ENCODE measurements at places on chromosomes 1 and 21.

DNA sequence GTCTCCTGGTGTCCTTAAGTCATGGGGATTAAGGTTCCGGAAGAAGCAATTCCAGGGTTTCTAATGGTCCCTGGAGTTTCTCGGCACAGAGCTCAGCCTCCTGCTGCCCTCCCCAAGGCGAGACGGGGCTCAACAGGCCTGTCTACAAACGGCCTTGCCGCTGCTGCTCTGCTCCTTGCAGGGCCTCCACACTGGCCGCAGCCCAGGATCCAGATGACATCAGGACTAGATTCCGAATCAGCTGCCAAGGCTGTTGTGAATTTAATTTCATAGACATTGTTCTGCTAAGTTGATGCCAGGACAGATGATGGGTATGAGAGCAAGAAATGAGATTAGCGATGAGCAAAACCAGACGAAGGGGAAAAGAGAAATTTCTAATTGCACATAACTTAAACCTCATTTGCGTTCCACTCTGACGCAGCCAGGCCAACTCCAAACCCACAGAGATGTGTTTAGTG lies 103.6 kb upstream of the BACE2 start:
- no peak for DNase-seq

DNA sequence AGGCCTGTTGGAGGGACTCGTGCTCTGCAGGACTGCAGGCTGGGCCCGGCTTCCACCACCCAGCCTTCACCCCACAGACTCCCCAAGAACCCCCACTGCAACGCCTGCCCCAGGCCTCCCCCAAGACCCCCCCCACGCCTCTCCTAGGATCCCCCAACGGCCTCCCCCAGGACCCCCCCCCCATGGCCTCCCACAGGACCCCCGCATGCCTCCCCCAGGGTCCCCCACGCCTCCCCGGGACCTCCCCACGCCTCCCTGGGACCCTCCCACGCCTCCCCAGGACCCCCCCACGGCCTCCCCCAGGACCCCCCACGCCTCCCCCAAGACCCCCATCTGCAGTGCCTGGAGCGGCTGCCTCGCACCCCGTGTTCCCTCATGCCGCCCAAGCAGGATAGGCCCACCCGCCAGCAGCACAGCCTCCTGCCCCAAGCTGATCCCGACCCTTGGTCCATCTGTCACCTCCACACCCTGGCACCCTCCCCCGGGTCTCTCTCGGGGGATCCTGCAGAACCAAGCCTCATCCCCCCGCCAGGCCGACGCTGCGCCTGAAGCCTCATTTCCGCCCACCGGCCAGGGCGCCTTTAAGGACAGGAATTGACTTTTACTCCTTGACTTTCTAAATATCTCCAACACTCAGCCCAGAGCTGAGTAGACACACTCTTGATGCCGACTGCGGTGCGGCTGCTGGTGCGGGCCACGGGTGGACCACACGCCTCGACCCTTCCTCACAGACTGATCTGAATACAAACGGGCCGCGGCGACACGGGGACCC lies 14.1 kb upstream of the RNF223 start:
- no peak for DNase-seq

- DNase-seq = no peak
Measured at GRCh38 chr1:207366022-207366421, 44.5 kb downstream of the CD55 start.

DNA sequence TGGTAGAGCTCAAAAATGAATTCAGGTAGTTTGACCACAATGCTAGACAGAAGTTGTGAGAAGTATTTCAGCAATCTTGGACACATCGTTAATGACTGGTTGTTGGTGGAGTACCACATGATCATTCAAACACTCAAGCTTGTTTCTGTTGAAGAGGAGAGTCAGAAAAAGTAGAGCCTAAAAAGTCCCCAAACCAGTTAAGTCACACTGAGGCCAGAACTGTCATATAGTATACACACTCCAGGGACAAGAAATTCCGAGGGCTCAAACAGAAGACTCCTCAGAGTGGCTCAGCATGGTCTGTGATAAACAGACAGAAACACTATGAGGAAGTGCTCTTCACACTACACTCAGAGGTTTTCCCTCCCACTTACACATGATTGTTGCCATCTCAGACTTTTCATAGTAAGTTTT lies 5.8 kb downstream of the TRIM33 start:
- no peak for DNase-seq

DNA sequence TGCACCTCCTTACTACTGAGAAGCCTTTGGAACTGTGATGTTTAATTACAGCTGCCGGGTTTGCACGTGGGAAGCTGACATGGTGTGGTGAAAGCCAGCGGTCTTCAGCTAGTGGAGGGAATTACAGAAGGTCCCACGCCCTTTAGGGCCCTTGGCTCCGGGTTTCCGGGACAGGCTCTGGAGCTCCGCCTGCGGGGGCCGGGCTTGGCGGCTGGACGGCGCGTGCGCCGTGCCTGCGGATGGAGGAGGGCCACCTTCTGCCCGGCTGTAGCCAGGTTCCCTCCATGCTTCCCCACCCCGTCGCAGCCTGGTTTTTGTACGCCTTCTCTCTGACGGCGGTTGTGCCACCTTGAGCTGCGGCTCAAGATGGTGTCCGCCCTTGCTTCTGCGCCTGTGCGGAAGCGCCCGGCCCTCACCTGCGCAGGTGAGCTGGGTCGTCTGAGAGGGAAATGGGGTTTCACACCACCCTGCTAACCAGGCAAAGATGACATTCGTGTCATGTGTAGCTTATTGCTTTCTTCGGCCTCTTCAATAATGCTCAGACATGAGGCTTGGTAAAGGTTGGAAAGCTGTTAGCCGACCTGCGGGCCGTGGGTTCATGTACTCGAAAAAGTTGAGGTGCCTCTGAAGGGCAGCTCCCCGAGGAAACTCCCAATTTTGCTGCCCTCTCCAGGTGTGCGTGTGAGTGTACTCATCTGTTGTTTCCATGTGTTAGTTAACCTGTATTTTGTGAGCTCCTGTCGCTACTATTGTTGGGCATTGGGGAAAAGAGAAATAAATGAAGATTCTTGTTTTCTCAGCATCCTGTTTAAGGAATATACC lies 36.6 kb upstream of the OPRD1 start:
- DNase-seq = peak; percentile 55

- DNase-seq = no peak
Measured at GRCh38 chr1:160726114-160726497, 12.9 kb upstream of the SLAMF7 start.

DNA sequence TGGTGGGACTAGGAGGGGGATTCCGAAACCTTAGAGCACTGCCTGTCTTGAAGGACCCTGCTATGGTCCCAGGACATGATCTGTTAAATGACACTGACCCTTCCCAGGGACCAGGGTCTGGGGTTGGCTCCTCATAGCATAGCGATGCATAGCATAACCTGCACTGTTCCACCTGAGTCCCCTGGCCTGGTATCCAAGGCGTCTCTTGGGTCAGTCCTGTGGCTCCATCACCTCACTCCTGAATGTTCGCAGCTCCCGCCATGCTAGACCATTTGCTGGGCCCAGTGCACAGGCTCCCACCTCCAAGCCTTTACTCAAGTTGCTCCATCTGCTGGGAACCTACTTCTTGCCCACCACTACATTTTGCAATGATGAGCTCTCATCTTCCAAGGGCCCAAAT lies 39.0 kb upstream of the MAGOH start:
- no peak for DNase-seq

GRCh38 chr1:236143104-236143948 lies 987 bp downstream of the GPR137B start:
- DNase-seq = peak; percentile 24

- peak; percentile 25 for DNase-seq
Measured at GRCh38 chr1:228420968-228421826, 4.5 kb upstream of the TRIM17 start.

GRCh38 chr21:33078907-33079582 lies 9.1 kb downstream of the OLIG1 start:
- peak; percentile 92 for DNase-seq

Data from ACHN (cell line).